Iris pigment epithelial cell (primary cell): ENCODE measurements at places on chromosomes 3 and 15.

- no peak for DNase-seq
Measured at GRCh38 chr15:55740981-55741832, 1.7 kb downstream of the PRTG start.

- DNase-seq: no peak
Measured at GRCh38 chr3:135565546-135565945, 400.0 kb upstream of the PPP2R3A start.

GRCh38 chr3:103653996-103654395 lies 1219.2 kb downstream of the ZPLD1 start:
- DNase-seq: no peak

DNA sequence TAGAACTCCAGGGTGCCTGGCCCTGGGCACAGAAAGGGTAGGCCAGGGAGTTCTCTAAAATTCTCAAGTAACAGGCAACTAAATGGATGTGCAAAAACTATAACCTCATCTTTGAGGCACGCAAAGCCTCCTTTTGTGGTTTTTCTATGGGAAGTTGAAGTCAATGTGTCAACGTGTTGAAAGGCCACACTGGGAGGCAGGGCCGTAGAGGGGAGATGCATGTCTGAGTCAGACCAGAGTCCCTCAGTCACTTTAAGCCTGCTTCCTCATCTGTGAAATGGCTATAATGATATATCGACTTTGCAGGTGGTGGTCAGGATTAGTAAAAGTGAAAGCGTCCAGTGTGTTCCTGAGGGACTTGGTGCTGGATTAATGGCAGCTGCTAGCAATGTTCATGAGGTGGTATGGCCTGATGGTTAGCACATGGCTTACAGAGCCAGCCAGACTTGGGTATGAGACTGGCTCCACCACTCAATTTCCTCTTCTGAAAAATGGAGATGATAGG lies 17.0 kb downstream of the TGM5 start:
- DNase-seq: peak; percentile 77

DNA sequence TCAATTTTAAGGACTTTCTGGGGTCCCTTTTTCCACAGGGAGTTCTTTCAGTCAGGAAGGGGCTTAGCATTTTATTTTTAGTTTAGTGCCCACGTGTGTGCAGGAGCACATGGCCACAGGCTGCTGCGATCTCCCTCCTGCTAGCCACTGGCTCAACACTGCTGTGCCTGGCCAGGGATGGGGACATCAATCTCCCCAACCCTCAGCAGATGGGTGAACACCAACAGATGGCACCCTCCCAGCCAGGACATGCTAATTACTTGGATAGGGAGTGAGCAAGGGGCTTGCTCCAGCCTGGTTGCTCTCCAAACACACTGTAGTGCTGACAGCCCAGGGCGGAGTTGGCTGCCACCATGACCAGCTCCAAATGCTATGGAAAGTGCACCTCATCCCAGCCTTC lies 7.4 kb upstream of the RIOX2 start:
- no peak for DNase-seq

DNA sequence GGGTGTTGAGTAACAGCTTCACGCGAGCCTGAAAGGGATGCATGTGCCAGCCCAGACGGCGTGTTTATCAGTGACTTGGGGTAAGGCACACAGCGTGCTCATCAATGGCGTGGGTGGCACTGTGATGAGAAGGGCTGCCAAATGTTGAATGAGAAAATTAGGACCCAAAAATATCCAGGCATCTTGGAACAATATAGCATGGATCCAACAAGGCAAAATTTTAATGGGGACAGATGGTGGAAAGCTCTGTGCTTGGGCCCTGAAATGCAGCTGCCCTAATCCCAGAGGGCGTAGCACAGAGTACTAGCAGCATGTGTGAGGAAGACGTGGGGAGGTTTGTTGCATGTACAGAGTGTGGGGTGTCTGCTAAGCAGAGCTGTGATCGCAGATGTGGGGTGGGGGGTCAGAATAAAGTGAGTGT lies 48.9 kb downstream of the SSUH2 start:
- DNase-seq: no peak

- no peak for DNase-seq
Measured at GRCh38 chr3:73509816-73510215, 114.9 kb downstream of the PDZRN3 start.

DNA sequence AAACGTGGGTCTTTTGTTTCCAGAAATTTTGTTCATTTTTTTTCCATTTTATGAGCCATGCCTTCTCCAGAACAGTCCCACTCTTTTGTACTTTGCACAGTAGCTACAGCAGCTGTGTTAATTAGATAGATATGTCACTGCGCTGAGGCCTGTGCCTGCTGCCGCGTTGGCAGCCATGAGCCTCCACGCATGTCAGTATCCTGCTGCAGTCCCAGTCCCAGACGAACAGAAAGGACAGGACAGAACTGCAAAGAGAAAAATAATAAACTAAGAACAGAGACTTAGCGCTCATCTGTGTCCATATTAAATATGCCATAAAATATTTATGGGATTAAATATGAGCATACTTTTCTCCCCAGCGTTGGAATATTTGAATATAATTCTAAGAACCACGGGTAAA lies 442.4 kb upstream of the RARB start:
- DNase-seq: no peak

GRCh38 chr15:48609486-48609885 lies 36.0 kb downstream of the FBN1 start:
- DNase-seq: no peak

GRCh38 chr3:187696021-187696420 lies 6.3 kb downstream of the RTP2 start:
- DNase-seq: no peak

GRCh38 chr3:132325103-132325606 lies 7.9 kb downstream of the ACP3 start:
- no peak for DNase-seq

- DNase-seq: no peak
Measured at GRCh38 chr15:51088585-51088984, 6.1 kb downstream of the TNFAIP8L3 start.

GRCh38 chr3:145735631-145736030 lies 425.4 kb downstream of the PLOD2 start:
- no peak for DNase-seq

- no peak for DNase-seq
Measured at GRCh38 chr3:125316949-125317348, 58.2 kb downstream of the ZNF148 start.

GRCh38 chr3:186342197-186342596 lies 19.8 kb downstream of the DGKG start:
- no peak for DNase-seq
